ENCODE measurements at places on chromosomes 1 and 21.

GRCh38 chr1:16924919-16925477, 3.3 kb downstream of the CROCC start:
- DNase-seq: no peak

DNA sequence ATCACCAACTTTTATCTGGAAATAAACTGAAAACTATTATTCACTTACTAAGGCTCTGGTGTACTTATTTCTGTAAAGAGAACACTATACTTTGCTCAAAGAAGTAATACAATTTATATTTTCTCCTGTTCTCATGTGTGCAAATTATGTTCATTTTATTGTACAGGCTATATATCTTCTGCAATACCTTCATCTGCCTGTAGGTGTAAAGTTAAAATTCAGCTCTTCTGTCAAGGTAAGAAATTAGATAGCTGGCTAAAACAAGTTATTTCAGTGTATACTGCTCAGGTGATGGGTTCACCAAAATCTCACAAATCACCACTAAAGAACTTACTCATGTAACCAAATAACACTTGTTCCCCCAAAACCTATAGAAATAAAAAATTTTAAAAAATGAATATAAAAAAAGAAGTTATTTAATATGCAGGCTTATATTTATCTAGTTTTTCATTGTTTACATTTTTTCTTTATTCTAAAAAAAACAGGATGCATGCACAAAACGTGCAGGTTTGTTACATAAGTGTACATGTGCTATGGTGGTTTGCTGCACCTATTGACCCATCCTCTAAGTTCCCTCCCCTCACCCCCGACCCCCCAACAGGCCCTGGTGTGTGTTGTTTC, 81.5 kb downstream of the PTGER3 start:
- no peak for DNase-seq

DNA sequence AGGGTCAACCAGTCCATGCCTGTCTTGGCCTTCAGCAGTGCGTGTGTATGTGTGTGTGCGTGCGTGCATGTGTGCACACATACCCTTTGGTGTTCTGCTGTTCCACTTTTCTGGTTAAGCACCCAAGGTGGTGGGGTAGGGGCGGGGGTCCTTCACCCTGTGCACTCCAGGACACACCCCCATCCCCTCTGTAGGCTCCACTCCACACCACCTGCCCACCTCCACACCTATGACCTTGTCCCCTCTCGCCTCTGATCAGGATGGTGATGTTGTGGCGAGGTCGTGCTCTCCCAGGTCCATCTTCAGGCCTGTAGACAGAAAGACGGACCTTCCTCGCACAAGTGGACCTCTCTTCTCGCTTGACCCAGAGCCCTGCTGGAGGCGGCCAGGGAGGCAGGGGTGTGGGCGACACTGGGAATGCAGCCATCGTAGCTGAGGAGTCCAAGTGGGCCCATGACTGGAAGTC, 44.6 kb downstream of the WDR4 start:
- no peak for DNase-seq

- DNase-seq: no peak
Observed at GRCh38 chr1:56278061-56278460, 301.3 kb downstream of the PLPP3 start.

DNA sequence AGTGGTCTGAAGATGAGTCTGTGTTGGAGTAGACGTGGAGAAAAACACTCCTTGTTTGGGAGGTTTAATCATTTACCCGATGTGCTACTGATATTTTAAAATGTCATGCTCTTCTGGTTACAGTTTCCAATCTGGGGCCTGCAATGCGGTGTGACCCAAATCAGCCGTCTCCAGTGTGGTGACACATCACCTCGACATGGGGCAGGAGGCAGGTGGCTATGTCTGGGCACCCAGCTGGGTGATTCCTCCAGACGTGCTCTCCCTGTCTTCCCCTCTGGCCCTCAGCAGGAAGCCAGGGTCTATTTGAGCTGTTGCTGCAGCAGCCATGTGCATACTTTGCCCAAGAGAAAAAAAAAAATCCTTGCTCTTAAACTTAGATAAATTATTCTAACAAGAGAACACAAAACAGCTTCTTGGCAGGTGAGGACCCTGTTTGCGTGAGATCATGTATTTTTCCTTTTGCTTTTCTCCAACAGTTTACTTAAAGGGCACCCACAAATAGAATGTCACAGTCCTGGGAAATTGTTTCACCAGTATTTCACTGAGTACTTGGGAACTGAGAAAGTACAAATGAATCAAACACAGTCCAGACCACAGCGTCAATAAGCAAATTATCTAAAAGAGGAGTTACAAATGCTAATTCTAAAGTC, 38.9 kb upstream of the MAP10 start:
- no peak for DNase-seq

GRCh38 chr21:39511102-39511501, 59.3 kb downstream of the SH3BGR start:
- DNase-seq: no peak

GRCh38 chr1:117681093-117681900, 75.4 kb downstream of the TENT5C start:
- DNase-seq: no peak

GRCh38 chr1:17419626-17420328, 19.7 kb downstream of the RCC2 start:
- DNase-seq: peak; percentile 66

DNA sequence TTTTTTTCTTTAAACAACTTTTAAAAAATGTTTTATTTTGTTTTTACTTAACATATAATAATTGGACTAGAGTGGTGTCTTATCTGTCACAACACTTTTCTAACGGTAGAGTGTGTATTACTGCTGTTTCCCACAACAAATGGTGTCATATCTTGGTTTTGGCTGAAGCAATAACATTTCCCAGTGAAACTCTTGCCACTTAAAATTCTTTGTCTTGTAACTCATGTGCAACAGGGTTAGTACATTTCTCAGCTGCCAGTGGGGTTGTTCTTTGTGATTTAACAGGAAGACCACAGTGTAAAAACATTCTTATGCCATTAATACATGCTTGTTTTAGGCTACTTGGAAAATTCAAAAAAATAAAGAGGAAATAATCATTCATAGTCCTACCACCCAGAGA, 43.5 kb downstream of the ALPL start:
- DNase-seq: no peak

- DNase-seq: peak; percentile 55
Observed at GRCh38 chr1:26126321-26127084, 14.9 kb downstream of the PDIK1L start.

DNA sequence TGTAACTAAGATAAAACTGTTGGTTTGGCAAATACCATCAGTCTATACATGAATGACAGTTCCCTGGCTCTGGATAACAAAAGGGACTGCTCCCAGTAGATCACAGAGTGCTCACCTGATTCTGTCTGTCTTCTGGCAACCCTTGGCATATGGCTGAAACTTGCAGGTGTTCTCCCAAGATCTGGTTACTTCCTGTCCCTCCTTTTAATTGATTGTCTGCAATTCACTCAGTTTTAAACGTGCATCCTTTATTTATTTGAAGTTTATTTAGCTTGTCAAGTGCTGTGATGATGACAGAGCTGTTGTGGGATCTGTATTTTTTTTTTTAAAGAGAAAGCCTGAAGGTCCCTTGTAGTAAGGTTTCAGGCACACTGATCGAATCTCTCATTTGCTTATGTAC, 3.4 kb downstream of the KCNA3 start:
- no peak for DNase-seq

DNA sequence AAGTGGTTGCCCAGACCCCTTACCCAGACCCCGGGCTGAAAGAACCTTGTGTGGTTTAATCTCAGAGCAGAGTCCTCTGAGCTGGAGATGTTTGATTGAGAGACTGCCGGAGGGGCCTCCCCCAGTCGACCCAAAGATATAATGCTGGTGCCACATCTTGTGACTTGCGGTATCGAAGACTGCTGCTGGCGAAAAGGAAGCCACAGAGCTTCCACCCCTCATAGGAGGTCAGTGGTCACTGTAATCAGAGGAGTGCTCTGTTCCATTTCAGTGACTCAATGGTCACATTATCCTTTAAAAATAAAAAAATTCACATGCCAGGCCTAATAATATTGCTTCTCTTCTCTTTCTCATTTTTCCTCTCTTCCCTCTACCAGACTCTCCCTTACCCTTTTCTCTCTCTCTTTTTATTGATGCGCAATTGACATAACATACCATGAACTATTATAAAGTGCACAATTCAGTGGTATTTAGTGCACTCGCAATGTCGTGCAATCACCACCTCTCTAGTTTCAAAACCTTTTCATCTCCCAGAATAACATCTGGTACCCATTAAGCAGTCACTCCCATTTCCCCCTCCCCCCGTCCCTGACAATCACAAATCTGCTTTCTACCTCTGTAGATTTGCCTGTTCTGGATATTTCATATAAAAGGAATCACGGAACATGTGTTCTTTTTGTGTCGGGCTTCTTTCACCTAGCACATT, 52.6 kb upstream of the LYST start:
- DNase-seq: no peak

Data from naive B cell (primary cell).